Colonic mucosa (tissue), 4 donors: ENCODE measurements at places on chromosomes 3 and 15. TPM values are rescaled to one million over a fixed set of nuclear protein-coding genes. Genes with fewer than 3 reads are reported as not detected.

DNA sequence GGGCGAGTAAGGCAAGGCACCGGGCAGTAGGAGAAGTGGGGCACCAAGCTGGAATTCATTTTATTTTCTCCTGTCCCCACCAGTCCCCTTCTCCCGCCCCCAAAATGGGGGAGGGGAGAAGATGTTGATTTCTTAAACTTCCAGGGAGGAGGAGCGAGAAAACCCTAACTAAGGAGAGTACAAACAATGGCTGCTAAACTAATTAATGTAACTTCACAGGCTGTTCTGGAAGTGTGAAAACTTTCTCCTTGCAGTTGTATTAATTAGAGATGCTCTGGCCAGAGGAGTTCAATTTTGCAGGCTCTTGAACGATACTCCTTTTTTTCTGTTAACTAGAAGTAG lies 11.5 kb downstream of the ZIC4 start:
- no peak for DNase-seq

GRCh38 chr15:47383801-47384200 lies 333.5 kb upstream of the SEMA6D start:
- DNase-seq, result no peak

GRCh38 chr3:159787178-159787574 lies 201.5 kb upstream of the IL12A start:
- peak; percentile 79 for DNase-seq

GRCh38 chr15:84725001-84725491 lies 9.1 kb upstream of the SEC11A start:
- no peak for DNase-seq

- no peak for DNase-seq
These were observed 29.9 kb downstream of the EIF2AK4 start for GRCh38 chr15:39963786-39964185.

GOLGA8G gene
- not detected for total RNA-seq

- no peak for DNase-seq
These were observed 105.8 kb downstream of the CYP19A1 start for GRCh38 chr15:51232581-51232980.

A4GNT gene
- not detected for total RNA-seq

- peak; percentile 53 for DNase-seq
These were observed 801 bp downstream of the ARHGAP31 start for GRCh38 chr3:119294696-119295671.

- DNase-seq, result no peak
These were observed 21.6 kb downstream of the LINS1 start for GRCh38 chr15:100580414-100580813.

CSPG5 gene
- 0.74 TPM for total RNA-seq

PLA2G4E gene
- total RNA-seq, result not detected

DNA sequence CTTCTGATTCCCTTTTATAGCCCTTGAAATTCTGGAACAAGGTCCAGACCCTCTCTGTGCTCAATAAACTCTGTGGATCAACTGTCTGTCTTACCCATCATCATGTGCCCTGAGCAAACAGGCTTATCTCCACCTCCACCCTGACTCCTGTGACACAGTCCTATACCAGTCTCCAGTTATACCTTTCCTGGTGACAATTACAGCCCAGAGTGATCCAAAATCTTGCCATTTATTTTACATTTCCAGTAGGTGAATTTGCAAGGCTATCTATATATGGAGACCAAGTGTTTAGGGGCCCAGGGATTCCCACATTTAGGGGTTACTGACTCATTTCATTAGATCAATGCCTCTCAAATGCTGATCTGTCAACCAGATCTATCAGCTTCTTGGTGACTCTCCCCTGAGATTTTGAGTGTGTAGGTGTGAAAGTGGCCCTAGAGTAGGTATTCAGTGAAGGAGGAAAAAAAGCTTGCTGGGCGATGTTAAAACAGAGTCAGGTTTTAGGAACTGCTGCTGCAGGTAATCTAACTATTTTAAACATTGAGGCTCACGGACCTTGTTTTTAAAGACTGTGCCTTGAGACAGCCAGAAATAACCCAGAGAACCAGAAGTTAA lies 229.6 kb upstream of the WNT5A start:
- DNase-seq, result no peak

DNA sequence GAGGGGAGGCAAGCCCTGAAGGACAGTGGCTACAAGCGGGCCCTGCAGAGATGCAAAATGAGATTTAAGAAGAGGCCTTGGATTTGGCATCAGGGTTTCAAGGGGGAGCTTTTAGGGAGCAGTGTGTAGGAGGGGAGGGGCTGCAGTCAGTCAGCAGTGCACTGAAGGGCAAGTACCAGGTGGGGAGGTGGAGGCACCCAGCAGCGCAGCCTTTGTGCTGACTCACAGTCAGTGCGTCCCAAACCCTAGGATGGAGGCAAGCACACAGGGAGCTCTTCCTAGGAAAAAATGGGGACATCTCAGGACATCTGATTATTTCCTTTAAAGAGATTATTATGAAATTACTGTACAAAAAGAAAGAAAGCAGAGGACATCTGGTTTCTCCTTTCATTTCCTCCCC lies 80.0 kb downstream of the AAGAB start:
- DNase-seq, result no peak

- no peak for DNase-seq
These were observed 108.4 kb upstream of the RORA start for GRCh38 chr15:61337541-61337940.

GRCh38 chr3:146092230-146092629 lies 68.8 kb downstream of the PLOD2 start:
- no peak for DNase-seq

CCDC13 gene
- total RNA-seq, result 0.93 TPM

AADACL2 gene
- total RNA-seq, result not detected

- DNase-seq, result no peak
These were observed 89.5 kb downstream of the PTPRG start for GRCh38 chr3:61650719-61651410.

WNT7A gene
- total RNA-seq, result not detected

DNA sequence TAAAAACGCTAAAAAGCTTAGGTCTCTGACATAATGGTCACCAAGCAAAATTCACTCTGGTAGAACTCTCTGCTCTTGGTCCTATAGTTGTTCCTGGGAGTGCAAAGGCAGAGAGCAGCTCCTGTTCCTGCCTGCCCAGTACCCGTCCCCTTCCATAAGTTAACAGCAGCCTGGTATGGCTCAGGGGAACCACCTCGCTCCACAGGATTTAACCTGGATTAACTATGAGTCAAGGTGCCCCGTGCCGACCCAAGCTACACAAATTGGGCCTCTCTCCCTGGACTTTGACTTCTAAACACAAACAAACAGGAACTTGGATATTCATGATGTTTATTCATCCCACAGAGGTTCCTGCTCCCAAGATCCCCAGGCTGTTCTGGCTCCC lies 32.1 kb downstream of the SCAP start:
- peak; percentile 64 for DNase-seq

RIOX2 gene
- 21.9 TPM for total RNA-seq

GOLGA8S gene
- total RNA-seq, result 0.08 TPM

DNA sequence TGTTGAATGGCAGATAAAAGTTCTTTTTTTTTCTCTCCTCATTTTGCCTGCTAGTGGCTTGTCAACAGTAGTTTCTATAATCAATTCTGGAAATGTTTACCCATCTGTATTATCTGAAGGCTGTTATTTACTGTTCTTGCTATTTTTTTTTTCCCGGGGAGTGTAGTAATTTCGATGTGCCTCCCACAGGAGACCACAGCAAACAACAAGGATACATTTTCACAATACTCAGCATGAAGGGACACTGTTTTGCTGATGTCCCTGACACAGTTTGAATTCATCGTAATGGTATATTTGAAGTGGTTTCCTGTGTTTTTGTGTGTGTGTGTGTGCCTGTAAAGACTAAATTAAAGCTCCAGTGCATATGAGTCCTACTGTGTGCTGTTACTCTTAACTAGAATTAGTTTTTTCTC lies 92.1 kb upstream of the ICE2 start:
- no peak for DNase-seq
